Kidney epithelial cell (primary cell): ENCODE measurements at places on chromosomes 3 and 15.

DNA sequence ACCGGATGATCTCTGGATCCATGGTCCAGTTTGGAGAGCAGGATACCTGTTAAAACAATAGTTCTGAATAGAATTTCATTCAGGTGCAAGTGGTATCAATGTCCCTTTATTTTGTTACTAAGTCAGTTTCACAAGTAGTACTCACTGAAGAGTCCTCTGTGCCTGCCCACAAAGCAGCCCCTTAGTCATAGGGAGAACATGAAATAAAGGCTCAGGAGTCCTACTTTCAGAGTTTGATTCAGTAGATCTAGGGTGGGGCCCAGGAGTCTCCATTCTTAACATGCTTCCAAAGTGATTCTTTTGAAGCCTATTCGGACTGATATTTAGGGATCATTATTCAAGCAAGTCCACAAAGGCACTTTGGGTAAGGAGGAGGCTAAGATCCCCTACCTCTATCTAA, 79.8 kb upstream of the ACKR4 start:
- DNase-seq = no peak

GRCh38 chr3:181703601-181704420, 7.9 kb upstream of the SOX2 start:
- DNase-seq = no peak

DNA sequence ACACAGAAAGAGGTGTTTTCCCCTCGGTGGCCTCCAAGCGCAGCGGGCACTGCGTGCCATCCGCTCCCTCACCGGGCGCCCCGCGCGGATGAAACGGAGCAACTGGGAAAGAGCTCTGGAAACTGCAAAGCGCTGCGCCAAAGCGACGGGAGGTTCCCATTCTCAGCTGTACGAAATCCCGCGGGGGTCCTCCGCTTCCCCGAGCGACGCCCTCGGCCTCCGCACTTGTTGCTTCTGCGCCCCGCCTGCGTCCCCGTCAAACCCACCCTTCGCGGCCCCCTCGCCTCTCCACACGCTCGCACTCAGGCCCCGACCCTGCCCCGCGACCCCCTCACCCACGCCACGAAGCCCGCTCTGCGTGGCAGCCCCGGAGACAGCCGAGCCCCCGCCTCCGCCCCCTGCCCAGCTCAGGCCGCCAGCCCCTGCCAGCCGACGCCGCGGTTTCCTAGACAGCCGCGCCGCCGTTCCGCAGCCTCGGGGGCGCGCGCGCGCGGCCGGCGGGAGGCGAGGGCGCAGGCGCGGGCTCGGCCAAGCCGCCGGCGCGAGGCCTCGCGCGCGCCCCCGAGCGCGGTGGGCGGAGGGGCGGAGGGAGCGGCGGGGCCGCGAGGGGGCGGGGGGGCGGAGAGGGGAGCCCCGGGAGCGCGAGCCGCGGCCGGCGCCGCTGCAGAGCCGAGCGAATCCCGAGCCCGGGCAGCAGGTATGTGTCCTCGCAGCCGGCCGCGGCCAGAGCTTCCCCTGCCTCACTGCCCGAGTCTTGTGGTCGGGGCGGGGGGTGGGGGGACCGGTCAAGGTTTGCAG, at the start of gene TMEM266:
Gene TMEM266 (plus strand): TSS at position 666 of the 798 bp plus-strand sequence. CDS start 74,279 bp downstream, outside the sequence.
- DNase-seq = no peak

DNA sequence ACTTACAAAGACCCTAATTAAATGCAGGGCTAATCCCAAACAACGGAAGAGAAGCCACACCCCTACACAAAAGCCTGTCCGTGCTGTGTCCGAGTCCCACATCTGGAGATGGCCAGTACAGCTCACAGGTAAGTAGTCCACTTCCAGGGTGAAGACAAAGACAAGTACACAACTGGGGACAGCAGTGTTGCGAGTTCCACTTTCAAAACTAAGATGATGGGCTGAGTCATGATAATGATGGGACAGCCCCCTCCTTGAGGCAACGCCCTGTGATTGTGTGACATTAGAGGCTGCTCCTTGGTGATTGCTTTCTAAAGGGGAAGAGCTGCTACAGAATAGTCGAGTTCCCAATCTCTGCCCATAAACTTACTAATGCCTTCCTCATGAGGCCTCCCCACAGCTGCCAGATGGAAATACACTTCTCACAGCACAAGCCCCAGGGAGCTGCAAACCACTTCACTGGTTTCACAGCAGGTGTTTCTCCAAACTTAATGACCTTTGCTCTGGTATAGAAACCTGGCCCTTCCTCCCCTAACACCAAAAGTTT, 27.6 kb downstream of the RFT1 start:
- no peak for DNase-seq

GRCh38 chr15:90213818-90214204, 12.7 kb downstream of the SEMA4B start:
- no peak for DNase-seq

DNA sequence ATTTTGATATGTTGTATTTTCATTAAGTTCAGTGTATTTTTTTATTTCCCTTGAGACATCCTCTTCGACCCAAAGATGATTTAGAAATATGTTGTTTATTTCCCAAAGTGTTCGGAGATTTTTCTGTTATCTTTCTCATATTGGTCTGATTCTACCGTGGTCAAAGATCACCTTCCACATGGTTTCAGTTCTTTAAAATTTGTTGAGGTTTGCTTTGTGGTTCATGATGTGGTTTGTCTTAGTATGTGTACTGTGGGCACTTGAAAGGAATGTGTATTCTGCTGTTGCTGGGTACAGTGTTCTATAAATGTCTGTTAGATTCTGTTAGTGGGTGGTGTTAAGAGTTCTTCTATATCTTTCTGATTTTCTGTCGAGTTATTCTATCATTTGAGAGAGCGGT, 103.4 kb upstream of the FHIT start:
- DNase-seq = no peak

DNA sequence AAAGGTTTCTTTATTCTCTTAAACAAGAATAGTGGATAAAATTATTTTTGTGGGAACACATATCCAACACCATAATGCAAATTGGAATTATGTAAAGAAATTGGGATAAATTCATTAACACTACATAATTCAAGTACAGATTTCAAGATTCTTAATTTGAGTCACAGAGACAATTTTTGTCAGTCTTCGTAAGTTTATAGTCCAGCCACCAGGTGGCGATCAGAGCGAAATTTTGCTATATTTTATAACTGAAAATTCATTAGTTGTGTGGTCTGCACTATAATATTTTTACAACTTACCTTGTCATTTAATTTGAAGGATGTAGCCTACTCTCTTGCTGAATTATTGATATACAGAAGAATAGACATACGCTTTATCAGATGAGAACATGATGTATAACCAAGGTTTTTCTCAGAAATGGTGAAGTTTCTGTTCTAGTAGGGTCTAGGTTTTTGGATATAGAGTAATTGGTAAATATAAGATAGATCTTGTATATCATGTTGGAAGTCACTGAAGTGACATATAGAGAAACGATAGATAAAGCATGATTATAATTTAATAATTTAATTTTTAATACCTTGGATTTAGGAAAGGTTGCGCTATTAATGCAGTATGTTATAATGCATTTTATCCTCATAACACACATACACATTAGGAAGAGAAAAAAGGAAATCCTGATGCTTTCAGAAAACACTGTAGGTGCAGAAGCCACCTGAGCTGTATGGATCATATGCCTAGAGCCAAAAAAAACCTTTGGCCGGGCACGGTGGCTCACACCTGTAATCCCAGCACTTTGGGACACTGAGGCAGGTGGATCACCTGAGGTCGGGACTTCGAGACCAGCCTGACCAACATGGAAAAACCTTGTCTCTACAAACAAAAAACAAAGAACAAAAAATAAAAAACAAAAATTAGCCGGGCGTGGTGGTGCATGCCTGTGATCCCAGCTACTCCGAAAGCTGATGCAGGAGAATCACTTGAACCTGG, 31.7 kb downstream of the PLSCR4 start:
- DNase-seq = no peak
